ENCODE measurements at places on chromosomes 1 and 21.

GRCh38 chr1:9494936-9495758 lies 44.1 kb upstream of the SLC25A33 start:
- peak; percentile 67 for DNase-seq

- no peak for DNase-seq
Observed at GRCh38 chr1:178544531-178544930, 31.6 kb downstream of the TEX35 start.

DNA sequence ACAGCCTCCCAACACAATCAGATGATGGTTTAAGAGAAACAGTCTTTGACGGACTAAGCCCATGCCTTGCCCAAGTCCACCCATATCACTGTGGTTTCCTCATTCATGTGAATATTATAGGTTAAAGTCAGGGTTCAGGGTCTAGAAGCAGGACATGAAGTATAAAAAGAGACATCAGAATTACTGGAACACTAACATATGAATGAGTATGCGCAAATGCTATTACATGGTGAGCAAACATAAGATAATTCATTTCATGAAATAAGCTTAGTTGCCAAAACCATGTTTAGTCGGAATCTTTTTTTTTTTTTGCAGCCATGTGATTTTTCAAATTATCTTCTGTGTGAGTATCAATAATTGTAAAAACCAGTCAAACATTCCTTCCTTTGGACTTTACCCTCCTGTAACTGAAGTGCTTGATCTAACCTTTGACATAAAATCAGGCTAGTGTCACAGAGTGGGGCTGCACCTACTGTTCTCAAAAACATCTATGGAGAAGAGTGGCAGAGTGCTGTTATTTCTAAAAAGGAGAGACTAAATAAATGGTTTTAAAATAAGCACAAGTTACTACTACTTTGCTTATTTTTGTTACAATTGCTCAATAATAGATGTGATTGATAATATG lies 84.9 kb upstream of the NRIP1 start:
- no peak for DNase-seq

DNA sequence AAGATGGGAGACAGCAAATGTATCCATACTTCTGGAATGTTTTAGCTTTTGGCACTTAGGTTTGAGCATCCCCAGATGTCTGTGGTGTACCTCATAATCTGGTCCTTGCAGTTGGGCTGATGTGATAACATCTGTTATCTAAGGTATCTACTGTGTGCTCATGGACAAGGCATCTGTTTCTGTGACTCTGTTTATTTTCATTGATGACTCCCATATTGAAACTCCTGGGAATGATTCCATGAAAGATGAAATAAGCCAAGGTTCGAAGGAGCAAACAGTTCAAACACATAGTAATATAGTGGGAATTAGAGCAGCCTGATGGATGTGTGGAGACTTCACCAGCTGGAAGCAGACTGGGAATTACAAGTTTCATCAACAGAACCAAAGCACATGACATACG lies 20.7 kb upstream of the TRIM45 start:
- DNase-seq = no peak

DNA sequence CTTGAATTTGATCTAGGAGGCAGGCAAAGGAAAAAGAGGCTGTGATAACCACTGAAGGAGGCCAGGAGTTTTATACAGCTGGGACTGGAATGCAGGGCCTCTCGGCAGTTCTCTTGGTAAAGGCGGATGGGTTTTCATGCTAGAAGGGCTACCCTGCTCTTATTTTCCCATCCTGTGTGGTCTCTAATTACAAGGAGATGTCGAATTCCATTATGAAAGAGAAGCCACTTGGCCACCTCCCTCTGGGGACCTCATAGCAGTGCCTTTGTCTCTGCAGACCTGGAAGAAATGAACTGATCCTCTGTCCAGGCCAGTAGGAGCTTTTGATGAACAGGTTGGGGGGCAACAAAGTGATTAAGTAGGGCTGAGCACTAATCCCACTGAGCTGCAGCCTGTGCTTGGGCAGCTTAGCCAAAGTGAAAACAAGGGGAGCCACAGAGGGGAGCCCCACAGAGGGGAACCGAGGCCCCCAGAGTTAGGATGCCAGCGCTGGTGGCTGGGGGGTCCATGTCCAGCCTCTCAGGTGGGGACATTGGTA lies 42.2 kb upstream of the BCAR3 start:
- no peak for DNase-seq

DNA sequence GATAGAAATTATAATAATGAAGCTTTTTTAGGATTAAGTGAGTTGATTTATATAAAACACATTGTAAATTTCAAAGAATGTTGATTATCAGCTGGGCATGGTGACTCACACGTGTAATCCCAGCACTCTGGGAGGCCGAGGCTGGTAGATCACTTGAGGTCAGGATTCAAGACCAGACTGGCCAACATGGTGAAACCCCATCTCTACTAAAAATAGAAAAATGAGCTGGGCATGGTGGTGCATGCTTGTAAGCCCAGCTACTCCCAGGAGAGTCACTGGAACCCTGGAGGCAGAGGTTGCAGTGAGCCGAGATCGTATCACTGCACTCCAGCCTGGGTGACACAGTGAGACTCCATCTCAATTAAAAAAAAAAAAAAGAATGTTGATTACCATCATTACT lies 18.4 kb downstream of the ADAMTS1 start:
- no peak for DNase-seq

GRCh38 chr1:11301601-11302000 lies 28.6 kb downstream of the UBIAD1 start:
- no peak for DNase-seq

GRCh38 chr1:69824932-69825331 lies 257.2 kb downstream of the LRRC7 start:
- DNase-seq = no peak

GRCh38 chr1:74766579-74766978 lies 33.6 kb downstream of the TYW3 start:
- no peak for DNase-seq

DNA sequence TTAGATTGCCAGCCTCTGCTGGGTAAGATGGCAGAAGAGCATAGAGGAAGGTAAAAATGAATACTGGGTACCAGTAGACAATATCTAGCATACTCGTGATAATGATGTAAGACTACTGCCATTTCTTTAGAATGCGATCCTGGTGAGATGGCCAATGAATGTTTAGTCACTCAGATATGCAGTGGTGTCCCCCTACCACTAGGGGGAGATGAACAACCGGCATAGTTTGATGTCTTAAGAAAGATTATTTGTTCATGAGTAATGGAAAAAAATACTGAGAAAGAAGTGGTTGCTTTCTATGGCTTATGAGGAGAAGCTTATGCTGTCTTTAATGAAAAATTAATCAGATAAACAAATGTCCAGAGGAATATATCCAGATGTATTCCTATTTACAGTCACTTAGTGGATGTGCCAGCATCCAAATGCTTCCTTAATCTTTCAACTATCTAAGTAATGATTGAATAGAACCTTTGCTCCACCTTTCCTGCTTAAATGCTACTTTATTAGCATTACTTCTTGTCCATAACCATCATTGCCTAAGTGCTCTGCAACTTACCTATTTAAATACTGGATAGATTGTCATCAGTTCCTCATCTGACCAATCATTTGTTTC lies 256.6 kb downstream of the ST6GALNAC3 start:
- DNase-seq = peak; percentile 21

- peak; percentile 29 for DNase-seq
Observed at GRCh38 chr1:33099290-33100118, 18.6 kb downstream of the AZIN2 start.

DNA sequence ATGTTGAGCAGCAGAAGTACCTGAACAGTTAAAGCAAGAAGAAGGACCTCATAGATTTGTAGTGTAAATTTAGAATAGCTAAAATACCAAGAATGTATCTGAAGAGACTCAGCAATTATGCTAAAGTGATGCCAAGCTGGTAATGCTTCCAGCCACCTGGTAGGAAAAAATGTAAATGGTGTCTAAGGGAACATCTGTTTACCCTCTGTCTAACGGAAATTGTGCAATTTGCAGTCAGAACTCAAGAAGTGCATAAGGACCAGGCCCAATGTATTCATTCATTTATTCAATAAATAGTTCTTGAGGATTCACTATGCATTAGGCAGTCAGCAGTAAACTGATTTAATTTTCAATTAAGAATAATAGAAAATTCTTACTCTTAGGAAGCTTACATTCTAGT lies 116.0 kb upstream of the ADGRL4 start:
- no peak for DNase-seq

- DNase-seq = no peak
Observed at GRCh38 chr1:54984131-54984842, 3.9 kb downstream of the TMEM61 start.

DNA sequence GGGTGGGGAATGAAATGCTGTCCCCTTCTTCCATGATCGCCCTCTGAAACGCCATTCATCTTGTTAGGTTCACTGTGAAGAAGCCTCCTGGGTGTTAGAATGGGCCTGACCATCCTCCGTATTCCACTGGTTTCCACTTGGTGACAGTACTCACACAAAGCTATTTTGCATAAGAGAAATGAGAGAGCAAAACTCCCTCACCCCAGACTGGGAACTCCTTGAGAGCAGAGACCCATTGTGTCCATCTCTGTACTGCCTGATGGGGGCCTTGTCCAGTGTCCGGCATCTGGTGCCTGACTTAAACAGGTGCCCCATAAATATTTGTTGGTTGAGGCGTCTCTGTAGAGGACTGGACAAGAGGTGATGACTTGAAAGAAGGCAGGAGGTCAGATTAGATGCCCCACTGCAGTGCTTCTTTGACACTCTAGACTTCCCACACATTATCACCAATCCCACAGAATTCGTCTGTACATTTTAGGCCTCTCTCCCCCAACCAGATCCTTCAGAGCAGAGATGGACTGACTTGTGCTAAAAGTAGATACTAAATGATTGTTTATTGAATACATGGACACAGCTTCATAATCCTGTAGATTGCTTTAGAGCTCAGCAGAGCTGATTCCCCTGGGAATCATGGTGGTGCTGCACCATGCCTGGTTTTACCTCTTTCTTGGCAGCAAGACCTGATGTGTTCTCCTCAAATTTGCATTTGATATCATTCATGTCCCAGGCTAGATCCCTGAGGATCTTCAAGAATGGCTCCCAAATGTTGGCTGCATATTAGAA lies 22.4 kb upstream of the KCNA2 start:
- DNase-seq = no peak

- no peak for DNase-seq
Observed at GRCh38 chr1:41397753-41398330, 36.6 kb downstream of the FOXO6 start.

DNA sequence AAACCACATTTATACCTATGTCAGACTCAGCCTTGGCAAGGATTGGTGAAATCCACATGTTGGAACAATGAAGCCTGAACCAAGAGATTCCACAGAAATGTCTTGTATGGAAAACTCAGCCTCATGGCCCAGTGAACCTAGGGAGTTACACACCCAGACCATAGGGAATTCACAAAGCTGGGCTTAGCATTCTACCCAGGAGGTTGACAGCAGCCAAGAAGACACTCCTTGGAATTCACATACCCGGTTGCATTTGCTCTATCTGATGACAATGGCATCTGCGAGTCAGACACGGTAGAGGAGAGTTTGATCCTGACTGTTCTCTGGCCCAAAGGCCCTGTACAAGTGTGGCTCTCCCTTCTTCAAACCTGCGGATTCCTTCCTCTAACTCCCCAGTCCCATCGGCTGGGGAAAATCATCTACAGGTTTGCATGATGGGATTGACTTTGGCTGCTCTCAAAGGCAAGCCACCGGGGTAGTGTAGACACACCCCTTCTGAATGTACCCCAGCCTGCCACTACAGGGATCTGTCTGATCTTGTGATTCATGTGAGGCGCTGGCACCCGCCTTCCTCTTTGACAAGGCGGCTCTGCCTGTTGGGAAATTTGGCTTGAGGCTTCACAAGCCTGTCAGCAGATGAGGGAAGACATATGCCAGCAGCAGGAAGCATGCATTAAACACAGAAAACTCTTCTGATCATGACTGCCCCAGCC lies 297.3 kb upstream of the KAZN start:
- no peak for DNase-seq

GRCh38 chr1:244161236-244161510 lies 110.1 kb downstream of the ZBTB18 start:
- no peak for DNase-seq

DNA sequence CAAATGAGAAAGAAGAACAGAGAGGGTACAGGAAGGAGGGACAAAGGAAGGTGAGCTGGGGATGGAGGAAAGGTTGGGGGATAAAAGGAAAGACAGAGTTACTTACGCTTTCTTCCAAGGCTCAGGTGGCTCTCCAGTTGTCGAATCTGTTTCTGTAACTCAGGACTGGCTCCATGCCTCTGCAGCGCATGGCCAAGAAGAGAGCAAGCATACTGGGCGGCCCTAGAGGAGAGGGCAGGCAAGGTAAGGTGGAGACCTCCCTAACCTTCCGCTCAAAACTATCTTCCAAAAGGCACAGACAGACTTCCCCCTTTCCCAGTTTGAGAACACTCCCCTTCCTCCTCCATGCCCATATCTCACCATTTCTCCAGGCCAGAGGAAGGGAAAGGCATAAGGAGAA lies 922 bp downstream of the PEX11B start:
- no peak for DNase-seq

GRCh38 chr1:15145327-15145726 lies 8.2 kb upstream of the TMEM51 start:
- DNase-seq = no peak

GRCh38 chr1:42949312-42950115 lies 9.2 kb downstream of the SLC2A1 start:
- DNase-seq = no peak

DNA sequence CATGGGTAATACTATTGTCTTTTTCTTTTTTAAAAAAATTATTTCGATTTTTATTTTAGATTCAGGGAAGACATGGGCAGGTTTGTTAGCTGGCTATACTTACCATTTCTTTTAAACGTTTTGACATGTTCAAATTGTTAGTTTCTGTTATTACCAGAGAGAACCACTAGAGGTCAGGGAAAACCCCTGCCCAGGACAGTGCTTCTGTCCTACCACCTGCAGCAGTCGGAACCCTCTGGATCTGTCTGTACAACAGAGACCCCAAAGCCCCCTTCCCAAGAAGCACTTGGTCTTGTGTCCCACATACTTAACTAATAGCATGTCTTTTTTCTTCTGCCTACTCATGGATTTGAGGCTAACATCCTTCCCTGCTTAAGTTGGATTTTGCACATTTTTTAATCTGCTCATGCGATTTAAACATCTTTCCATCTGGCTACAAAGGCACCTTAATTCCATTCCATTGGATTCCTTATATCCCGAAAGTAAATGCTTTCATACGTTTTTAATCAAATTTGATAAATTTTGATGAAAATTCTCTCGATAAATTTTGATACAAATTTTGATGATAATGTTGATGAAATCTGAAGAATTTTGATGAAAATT lies 10.0 kb upstream of the C1orf115 start:
- DNase-seq = no peak

DNA sequence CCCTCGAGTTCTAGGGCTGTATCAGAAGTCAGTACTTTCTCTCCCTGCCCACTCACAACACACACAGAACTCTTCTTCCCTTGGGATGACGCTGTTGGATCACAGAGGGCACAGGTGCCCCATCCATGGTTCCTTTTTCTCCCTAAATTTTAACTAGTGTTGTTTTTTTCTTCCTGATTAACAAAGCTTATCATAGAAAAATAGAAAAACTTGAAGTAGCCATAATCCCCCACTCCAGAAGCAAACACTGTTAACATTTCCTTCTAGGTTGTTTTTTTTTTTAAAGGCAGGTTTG lies 27.5 kb downstream of the NAV1 start:
- no peak for DNase-seq

Data from stimulated activated CD4-positive, alpha-beta T cell treated with anti-CD3 and anti-CD28 coated beads, Interleukin-1b, Interleukin-23, amount 100 ng/mL, for 4 hours (primary cell).